ENCODE measurements at places on chromosomes 16 and 17.

DNA sequence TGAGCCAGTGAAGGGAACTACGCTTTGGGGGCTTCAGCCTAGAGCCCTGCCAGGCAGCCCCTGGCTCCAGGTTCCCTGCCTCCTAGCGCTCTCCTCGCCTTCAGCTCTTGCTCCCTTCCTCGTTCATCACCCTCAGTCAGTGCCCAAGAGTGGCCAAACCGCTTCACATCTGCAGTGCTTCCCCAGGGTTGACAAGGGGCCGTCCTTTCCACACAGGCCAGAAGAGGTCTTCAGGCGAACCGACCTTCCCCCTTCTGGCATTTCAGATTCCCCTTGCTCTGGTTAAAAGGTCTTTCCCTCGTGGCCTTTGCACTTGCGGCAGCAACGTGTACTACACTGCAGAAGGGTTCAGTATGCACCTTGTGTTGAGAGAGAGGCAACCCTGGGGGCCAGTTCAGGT lies 4.1 kb downstream of the RASD1 start:
- no peak for DNase-seq

GRCh38 chr16:85619101-85619891 lies 6.2 kb downstream of the GSE1 start:
- DNase-seq = no peak

GRCh38 chr17:65609286-65609685 lies 47.8 kb upstream of the AXIN2 start:
- DNase-seq = no peak

- DNase-seq = no peak
These were observed at the start of gene SOX9 for GRCh38 chr17:72120642-72121163. TSS of gene SOX9 (plus strand) at chr17:72121020. CDS start at chr17:72121392, 372 bp downstream.

DNA sequence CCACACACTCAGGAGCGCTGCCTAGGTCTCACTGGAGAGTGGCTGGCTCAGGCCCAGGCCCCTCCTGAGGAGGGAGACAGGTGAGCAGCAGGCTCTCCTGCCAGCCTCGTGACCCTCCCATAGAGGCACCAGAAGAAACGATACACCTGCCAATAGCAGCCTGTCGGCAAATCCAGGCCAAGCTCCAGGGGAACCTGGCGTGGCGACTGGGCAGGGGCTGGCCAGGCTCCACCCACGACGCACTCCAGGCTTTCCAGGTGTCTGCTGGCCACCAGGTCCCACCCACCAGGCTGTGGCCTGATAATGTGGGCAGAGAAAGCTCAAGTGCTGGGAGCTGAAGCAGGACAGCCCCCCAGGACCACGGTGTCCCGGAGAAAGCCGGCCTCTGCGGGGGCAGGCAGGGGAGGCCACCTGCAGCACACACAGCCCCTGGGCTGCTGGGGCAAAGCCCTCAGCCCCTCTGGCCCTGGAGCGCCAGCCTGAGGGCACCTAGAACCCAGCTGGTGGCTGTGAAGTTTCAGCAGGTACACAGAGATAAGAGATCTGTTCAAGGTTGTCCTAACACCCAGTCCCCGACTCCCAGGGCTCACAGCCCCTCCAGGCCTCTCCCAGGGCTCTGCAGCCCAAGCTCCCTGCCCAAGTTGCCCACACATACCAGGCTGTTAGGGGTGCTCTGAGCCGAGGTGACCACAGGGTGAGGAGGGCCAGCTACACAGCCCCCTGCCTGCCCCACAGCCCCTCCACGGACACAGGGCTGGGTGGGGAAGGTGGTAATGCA lies 2.4 kb downstream of the PGAP6 start:
- no peak for DNase-seq

DNA sequence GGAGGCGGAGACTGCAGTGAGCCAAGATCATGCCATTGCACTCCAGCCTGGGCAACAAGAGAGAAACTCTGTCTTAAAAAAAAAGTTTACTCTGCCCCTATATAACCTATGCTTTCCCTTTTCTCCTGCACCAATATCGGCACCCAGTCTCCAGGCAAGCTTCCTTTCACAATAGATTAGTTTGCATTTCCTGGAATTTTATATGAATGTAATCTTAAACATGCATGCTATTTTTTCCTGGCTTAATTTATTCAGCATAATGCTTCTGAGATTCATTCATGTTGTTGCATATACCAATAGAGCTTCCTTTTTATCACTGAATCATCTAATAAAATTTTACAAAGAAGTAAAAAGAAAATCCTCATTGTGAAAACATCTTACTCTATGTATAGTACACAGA lies 59.4 kb downstream of the USP32 start:
- no peak for DNase-seq

- DNase-seq = no peak
These were observed 172.9 kb downstream of the FTO start for GRCh38 chr16:53876811-53877210.

DNA sequence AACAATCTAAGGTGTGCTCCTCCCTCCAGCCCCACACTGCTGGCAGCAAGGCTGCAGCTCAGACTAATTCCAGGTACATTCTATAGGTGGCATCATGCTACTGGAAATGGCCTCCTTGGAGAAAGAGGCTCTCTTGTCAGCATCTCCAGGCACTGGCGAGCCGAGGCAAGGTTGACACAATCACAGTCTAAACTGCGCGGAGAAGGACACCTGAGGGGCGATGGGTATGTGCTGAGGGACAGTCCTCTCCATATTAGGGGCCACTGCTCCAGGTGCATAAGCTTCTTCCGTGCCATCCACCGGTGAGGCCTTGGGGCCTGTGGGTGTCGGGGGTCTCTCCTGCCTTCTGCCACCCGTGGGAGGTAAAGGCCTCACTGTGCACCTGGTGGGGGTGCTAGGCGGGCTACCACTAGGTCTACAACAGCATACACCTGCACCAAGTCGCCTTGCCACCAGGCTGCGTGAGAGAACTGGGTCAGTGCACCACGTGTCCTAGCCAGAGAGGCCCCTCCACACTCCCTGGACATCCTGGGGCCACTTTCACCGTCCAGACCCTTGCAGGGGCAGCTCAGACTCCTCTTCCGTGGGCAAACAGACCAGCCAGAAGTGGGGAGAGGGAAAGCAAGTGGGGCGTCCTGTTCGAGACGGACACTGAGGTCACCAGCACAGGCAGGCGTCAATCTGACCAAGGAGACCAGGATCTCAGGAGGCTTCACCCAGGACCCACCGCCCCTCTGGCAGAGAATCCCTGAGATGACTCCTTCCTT lies 12.1 kb upstream of the CBX8 start:
- DNase-seq = no peak

GRCh38 chr16:58128181-58128631 lies 975 bp downstream of the CFAP20 start:
- no peak for DNase-seq

GRCh38 chr17:12958786-12959185 lies 59.0 kb downstream of the ELAC2 start:
- no peak for DNase-seq

GRCh38 chr16:3458852-3459361 lies 15.4 kb downstream of the NAA60 start:
- DNase-seq = no peak

GRCh38 chr16:56997264-56997663 lies 7.9 kb downstream of the NLRC5 start:
- DNase-seq = no peak

DNA sequence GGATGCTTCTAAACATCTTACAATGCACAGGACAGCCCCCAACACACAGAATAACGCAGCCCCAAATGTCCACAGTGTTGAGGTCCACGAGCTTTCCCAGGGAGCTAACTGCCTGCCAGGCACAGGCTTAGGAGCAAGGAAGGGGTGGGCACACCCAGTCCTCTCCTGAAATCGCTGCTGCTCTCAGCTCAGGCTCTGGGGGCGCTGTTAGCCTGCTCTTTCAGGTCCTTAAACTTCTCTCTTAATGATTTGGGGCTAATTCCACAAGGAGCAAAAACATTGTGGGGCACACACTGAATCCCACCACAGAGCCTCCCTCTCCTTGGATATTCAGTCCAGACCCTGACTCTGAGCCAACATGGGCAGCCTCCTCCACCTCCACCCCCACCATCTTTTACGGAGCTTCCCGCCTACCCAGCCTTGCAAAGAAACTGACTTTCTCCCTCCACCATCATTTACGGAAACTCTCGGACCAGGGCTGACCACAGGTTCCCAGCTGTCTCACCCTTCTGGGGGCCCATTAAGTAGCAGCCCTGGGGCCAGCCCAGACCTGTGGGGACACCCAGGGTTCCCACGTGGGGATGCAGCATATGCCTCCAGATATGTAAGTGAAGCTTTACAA lies 1.1 kb downstream of the CD300H start:
- DNase-seq = peak; percentile 10

DNA sequence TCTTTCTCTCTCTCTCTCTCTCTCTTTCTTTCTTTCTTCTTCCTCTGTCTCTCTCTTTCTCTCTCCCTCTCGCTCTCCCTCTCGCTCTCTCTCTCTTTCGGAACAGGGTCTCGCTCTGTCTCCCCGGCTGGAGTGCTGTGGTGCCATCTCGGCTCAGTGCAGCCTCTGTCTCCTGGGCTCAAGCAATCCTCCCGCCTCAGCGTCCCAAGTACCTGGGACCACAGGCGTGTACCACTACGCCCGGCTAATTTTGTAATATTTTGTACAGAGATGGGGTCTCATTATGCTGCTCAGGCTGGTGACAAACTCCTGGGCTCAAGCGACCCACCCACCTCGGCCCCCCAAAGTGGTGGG lies 12.7 kb upstream of the KLHDC4 start:
- DNase-seq = no peak

- DNase-seq = no peak
These were observed 4.8 kb upstream of the NGFR start for GRCh38 chr17:49490276-49490675.

DNA sequence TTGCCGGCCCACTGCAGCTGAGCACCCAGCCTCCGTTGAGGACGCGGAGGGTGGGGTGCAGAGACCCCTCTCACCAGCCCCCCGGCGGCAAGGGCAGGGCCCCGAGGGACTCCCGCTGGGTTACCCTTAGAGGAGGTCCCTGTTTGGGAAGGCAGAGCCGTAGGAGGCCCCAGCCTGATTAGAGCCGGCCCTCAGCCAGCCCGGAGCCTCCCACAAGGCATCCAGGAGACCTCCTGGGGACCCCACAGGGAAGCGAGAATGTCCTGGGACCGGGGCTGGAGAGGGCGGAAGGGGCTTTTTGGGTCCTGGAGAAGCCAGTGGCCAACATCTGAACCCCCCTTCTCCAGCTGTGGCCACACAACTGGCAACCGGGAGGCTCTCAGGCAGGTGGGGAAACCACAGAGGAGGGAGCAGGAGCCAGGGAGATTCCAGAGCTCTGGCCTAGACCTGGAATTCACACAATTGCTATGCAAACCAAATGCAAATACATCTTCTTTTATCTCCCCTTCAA lies 21.7 kb upstream of the SP6 start:
- no peak for DNase-seq

DNA sequence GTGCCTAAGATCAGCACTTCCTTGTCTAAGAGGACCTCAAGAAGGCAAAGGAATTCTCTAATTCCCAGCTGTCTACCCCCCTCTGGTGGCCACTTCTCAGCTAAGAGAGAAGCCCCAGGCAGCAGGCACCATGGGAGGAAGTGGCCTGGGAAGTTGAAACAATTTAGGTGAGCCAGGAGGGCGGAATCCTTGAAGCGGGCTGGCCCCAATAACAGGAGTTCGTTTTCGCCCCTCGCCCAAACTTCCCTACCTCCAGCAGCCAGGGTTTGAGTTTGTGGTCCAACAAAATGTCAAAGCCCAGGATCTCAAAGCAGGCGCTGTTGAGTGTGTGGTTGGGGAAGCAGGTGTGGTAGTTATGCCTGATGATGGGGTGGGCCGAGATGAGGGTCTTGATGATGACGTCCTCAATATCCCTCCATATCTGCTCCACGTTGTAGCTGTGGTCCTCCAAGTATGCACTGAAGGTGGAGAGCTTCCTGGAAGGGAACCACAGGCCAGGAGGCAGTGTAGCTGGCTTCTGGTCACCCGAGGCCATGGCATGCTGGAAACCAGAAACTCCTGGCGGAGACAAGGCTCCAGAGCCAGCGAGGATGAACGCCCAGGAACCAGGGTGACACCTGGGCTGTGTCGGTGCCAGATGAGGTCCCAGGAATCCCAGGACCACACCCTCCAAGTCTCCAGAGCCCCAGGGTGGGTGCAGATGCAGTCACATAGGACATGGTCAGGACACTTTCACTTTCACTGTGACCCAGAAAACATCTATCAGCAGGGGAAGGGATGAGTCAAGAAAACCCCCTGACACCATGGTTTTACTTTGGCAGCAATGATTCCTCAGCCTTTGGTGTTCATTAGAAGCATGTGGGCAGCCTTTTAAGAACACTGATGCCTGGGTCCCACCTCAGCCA lies 25.6 kb downstream of the TTLL6 start:
- DNase-seq = no peak

DNA sequence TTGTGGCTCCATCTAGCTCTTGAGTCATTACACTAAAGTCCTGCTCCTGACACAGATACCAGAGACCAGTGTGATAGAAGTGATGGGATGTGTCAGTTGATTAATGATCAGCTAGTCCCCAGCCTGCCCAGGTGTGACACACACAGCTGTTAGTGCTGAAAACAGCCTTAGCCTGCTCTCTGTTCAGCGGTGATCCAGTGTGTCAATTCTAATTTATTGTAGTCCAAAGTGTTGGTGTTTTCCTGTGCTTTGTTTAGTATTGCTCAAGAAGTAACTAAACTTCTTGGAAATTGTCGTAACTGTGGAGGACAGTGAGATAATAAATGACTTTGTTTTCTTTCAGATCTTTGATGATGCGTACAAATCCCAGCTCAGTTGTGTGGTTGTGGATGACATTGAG lies 92.3 kb downstream of the WNT3 start:
- no peak for DNase-seq

DNA sequence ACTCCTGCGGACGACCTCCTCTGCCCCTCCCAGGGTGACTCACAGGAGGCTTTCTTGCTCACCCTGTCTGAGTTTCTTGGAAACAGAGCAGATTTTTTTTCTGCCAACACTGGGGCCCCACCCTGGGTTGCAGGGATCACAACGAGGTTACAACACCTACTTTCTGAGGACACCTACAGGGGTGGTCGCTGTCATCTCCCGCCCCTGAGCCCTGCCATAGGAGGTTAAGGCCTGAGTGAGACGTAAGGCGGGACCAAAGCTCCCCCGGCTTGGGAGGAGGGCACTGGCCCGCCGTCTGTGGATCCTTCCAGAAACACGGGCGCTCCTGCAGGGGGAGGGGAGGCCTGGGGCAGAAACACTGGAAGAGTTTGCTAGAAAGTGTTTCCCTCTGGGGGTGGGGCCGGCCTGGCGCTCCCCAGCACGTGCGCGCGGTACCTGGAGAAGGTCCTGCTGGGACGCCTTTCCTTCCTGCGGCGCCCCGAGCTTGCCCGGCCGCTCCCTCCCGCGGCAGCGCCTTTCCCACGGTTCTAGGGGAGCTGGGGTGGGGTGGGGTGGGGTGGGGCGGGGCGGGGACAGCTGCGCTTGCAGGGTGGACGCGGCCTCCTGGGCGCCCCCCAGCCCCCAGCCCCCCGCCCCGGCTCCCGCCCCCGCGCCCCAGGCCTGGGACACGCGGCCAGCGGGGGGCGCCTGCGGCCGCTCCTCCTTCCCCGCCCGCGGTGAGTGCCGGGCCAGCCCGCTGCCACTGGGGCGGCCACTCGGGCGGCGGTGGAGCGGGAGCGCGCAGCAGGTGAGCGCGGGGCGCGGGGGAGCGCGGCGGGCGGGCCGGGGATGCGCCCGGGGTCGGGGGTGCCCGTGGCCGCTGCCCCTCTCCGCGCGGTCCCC lies 20.7 kb upstream of the ADCY7 start:
- DNase-seq = peak; percentile 29

GRCh38 chr17:27798376-27798775 lies 2.0 kb downstream of the NOS2 start:
- no peak for DNase-seq

GRCh38 chr16:12850186-12850585 lies 46.5 kb upstream of the CPPED1 start:
- no peak for DNase-seq
